ENCODE measurements at places on chromosomes 16 and 17. TPM values are rescaled to one million over a fixed set of nuclear protein-coding genes. Genes with fewer than 3 reads are reported as not detected.

AOC2 gene
- total RNA-seq, result 1.3 TPM

AXIN2 gene
- 3.2 TPM for total RNA-seq

PITPNM3 gene
- total RNA-seq, result 19.6 TPM

HAS3 gene
- 15.8 TPM for total RNA-seq

HSD11B2 gene
- 13.0 TPM for total RNA-seq

DOC2A gene
- total RNA-seq, result not detected

FASN gene
- total RNA-seq, result 72.8 TPM

KRTAP17-1 gene
- total RNA-seq, result not detected

MYH8 gene
- total RNA-seq, result not detected

MFSD6L gene
- 0.62 TPM for total RNA-seq

TEKT1 gene
- not detected for total RNA-seq

DNA sequence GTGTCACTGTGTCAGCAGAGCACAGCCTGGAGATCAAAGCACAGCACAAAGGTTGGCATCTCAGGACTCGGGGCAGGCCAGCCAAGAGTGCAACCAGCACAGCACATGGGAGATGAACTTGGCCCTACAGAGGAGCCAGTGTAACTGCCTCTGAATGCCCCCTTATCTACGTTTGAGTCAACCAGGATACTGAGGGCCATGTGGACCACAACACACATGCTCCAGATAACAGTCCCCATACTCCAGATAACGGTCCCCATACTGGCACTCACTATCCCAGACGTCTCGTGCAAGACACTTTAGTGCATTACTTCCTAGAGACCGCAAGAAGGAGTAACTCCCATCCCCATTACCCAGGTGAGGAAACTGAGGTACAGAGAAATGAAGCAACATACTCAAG, 88.2 kb downstream of the XYLT1 start:
- DNase-seq, result no peak

DNA sequence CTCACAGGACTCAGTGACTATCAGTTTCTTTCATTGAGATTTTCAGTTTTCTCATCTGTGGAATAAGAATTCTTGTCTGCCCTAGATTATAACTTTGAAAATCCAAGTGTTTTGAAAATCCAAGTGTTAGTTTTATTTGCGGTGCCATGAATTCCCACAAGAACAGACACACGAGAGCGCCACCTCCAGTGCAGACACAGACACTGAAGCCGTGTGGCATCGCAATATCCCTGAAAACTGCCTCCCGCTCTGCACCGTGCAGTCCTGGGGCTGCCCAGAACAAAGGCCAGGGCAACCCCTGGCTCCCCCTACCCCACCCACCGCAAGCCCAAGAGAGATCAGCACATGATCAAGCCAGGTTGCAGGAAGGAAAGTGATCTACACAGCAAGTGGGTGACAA, 229.5 kb upstream of the ASIC2 start:
- DNase-seq, result no peak

- no peak for DNase-seq
These were observed 1.1 kb upstream of the DRC7 start for GRCh38 chr16:57693550-57693949.

- no peak for DNase-seq
These were observed 11.5 kb downstream of the UBALD2 start for GRCh38 chr17:76276461-76277299.

- no peak for DNase-seq
These were observed 201.8 kb downstream of the SLC39A11 start for GRCh38 chr17:72890711-72891110.

GRCh38 chr17:46733837-46734475, 84.5 kb downstream of the WNT3 start:
- DNase-seq, result no peak

DNA sequence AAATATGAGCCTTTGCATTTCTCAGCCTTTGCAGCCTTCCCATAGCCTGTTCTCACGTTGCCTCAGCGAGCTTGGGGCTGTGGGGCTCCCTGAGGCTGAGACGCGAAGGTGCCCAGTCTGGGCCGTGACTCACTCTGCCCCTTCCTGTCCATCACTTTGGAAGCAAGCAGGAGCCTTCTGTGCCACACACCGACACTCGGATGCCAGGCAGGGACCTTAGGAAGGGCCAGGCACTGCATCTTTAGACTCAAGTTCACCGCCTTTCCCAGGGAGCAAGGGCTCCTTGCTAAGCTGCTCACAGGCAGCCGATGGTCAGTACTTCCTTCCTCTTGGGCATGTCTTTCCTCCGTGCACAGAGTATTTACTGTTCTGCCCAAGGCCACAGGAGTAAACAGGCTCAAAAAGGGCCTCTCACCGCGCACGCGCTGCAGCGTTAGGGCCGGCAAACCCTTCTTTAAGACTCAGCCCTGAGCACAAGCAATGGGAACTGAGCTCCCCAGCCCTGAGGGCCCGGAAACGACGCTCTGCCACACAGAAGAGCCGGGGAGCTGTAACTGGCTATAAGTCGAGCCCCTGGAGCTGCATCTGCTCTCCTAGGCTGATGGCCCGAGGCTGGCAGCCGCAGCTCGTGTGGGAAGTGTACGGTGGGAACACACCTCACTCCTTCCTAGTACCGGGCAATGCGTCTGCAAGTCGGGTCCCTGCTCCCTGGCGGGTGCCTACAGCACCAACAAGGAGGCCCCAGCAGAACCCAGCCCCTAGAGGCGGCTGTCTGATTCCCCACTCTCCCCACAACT, 7.2 kb downstream of the TIMM22 start:
- DNase-seq, result no peak

- DNase-seq, result no peak
These were observed 183.1 kb upstream of the CCL2 start for GRCh38 chr17:34071886-34072420.

DNA sequence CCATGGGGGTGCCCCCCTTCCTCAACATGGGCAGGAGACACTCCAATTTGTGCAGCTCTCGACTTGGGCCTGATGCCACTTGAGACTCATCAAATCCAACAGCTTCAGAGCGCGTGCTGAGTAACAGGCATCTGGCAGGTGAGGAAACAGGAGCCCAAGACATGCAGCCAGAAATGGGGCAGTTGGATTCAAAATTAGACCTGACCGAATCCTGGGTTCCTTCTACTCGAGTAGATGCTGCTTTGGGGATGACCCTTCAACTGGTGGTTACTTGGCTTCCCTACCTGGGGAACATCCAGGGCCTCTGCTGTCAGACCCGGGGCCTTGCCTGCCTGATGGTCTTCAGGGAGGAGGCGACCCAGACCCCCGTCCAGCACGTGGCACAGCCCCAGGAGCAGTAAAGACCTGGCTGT, 488 bp upstream of the NTN3 start:
- DNase-seq, result no peak

- DNase-seq, result no peak
These were observed 17.2 kb upstream of the ABR start for GRCh38 chr17:1196946-1197345.

GRCh38 chr16:77193377-77193776, 2.4 kb downstream of the MON1B start:
- DNase-seq, result no peak

DNA sequence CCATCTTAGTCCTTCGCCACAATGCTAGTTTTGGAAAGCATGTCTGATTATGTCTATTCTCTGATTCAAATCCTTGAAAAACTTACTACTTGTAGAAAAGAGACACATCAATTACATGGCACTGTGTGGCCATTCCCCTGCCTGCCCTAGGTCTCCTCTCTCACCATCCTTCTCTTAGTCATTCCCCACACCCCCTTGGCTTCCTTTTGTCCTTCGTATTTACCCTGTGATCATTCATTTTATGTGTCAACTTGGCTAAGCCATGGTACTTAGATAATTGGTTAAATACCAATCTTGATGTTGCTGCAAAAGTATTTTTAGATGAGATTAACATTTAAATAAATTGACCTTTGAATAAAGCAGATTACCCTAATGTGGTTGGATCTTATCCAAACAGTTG, 122.9 kb upstream of the CDH11 start:
- no peak for DNase-seq

GRCh38 chr17:55478971-55479370, 32.3 kb downstream of the SMIM36 start:
- DNase-seq, result no peak

DNA sequence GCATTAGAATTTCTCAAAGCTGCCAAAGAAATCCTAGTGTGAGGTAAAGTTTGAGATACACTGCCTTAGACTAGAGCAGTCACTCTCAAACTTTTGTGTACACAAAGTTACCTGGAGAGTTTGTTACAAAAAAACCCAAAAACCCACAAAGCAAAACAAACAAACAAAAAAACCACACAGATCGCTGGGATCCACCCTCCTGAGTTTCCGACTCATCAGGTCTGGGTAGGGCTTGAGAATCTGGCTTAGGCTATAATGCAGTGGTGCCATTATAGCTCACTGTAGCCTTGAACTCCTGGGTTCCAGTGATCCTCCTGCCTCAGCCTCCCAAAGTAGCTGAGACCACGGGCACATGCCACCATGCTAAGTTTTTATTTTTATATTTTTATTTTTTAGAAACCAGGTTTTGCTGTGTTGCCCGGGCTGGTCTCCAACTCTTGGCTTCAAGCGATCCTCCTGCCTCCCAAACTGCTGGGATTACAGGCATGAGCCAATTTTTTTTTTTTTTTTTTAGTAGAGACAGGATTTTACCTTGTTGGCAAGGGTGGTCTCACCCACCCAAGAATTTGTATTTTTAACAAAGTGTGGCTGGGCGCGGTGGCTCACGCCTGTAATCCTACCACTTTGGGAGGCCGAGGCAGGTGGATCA, 22.3 kb upstream of the SMG1 start:
- DNase-seq, result no peak

GRCh38 chr16:28057949-28058348, 5.6 kb downstream of the GSG1L start:
- no peak for DNase-seq

DNA sequence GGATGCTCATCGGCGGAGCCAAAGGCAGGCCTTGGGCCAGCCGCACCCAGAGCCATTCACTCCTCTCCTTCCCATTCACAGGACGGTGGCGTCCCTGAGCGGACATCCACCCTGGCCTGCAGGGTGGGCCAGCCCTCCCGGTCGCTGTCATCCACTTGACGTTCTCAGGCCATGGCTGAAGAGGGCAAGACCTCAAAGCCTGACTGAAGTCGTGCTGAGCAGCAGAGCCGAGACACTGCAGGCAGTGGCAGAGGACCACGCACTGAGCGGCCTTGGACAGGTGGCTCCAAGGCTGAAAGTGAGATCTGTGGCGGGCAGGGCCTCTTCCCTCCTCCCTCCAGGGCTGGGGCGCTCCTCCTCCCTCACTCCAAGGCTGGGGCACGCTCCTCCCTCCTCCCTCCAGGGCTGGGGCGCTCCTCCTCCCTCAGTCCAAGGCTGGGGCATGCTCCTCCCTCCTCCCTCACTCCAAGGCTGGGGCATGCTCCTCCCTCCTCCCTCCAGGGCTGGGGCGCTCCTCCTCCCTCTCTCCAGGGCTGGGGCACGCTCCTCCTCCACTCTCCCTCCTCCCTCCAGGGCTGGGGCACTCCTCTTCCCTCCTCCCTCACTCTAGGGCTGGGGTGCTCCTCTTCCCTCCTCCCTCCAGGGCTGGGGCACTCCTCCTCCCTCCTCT, 24.1 kb downstream of the GNPTG start:
- DNase-seq, result no peak

DNA sequence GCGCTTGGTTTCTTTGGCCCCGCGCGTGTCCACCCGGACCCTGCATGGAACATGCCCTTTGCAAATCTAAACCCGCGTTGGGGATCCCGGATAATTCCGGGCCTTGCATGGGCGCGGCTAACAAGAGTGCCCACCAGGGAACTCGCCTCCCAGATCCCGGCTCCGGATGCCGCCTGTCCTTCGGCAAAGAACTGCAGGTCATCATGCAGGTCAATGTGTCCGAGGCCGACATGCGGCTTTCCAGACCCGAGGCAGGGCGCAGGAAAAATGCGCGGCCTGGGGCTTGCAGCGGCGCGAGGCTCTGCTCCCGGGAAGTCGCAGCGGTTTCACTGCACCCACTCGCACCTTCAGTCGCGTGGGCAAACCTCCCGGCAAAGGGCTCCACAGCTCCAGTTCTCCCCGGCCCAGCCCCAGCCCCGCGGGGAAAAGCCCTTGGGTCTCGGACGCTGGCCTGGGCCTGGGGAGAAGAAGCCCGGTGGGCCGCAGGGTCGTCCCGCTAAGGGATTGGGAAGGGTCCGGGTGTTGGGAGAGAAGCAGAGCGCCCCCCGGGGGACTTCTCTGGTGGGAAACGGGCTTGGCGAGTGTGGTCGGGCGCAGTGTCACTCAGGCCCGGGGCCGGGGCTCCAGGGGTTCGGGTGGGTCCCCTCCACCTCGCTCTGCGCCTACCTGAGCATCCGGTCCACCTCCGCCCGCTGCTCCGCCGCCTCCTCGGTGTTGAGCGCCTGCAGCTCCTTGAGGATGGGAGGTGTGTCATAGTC, 805 bp downstream of the HNF1B start:
- no peak for DNase-seq

- no peak for DNase-seq
These were observed 13.9 kb downstream of the RECQL5 start for GRCh38 chr17:75652934-75653549.

- no peak for DNase-seq
These were observed 8.0 kb downstream of the FBXO31 start for GRCh38 chr16:87375426-87376135.

- no peak for DNase-seq
These were observed 37.6 kb downstream of the ZNF750 start for GRCh38 chr17:82802075-82802780.
